Stimulated activated CD4-positive, alpha-beta T cell treated with anti-CD3 and anti-CD28 coated beads, Interleukin-15, amount 100 ng/mL, for 1 hour (primary cell): ENCODE measurements at places on chromosomes 16 and 17.

- DNase-seq, result no peak
Observed at GRCh38 chr17:44007346-44008204, 3.2 kb downstream of the NAGS start.

- DNase-seq, result no peak
Observed at GRCh38 chr17:13266606-13267005, 248.8 kb upstream of the ELAC2 start.

DNA sequence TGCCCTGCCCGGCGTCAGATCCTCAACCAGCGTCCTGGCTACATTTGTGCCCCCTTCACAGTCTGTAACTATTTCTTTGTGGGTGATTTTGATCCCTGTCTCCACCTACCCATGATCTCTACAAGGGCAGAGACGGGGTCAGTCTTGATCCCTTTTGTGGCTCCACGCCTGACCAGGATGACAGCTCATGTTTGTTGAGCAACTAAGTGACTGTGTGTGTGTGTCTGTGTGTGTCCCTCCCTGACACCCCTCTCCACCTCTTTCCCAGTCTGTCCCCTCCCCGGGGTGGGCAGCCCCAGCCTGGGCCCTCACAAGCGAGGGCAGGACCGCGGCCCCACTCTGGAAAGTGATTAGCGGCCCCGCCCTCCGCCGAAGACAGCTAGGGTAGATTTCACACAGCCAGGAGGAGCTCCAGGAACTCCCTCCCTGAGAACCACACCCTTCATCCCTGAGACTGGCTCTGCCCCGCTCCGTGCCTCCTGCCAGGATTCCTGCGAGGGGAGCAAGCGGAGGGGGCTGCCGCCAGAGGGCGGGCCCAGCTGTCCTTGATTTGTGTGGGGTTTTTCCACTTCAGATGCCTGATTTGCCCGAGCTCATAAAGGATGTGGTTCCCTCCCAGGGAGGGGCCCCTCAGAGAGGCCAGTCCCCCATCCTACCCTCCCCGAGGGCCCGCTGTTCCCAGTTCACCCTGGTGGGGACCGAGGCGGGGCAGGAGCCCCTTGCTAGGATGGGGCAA lies 5.3 kb upstream of the HS3ST6 start:
- DNase-seq, result no peak

DNA sequence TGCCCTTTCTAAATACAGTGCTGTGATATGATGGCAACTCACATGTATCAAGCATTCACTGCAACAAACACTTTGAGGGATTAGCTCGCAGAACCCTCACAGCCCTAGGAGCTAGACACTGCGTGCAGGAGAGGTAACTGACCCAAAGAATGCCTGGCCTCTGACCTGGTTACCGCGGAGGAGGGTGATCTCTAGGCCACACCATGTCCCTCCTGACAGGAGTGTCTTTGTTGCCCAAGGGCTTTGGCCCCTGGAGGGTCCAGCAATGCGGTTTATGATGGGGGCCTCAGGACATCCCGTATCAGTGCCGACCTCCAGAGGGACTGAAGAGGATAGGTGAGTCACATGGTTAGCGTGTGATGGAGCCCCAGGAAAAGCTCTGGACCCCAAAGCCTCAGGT lies 130.6 kb downstream of the MGAT5B start:
- DNase-seq, result no peak

DNA sequence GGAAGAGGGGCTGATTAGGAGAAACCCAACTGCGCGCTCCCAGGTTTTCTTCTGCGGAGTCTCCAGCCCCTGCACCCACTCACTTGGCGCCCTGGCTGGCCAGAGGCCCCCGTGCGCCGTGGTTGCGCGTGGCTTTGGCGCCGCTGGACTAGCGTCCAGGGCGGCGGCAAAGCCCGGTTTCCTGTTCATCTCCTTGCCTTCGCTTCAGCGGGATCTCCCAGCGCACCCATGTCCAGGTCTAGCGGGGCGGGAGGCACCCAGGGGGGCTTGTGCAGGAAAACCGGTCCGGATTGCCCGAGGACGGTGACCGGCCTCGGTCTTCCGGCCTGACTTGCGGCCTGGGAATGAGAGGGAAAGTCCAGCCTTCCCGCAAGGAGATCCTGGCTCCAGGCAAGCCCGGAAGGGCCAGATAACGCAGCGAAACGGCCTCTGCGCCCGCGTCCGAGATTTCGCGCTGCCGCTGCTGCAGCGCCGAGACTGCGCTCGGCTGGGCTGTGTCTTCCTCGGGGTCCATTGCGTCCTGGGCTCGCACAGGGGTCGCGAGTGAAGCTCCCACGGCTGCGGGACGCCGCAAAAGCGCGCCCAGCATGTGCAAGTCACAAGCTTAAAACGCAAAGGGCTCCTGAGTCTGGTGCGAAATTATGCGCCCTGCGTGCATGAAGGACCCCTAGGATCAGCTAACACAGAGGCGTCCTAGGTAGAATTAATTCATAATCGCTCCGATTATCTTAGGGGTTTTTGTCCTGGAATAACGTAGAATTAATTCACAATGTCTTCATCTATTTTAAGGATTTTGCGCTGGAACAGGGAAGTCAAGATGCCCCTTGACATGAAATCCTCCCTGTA lies 5.7 kb downstream of the FOXF1 start:
- DNase-seq, result no peak

DNA sequence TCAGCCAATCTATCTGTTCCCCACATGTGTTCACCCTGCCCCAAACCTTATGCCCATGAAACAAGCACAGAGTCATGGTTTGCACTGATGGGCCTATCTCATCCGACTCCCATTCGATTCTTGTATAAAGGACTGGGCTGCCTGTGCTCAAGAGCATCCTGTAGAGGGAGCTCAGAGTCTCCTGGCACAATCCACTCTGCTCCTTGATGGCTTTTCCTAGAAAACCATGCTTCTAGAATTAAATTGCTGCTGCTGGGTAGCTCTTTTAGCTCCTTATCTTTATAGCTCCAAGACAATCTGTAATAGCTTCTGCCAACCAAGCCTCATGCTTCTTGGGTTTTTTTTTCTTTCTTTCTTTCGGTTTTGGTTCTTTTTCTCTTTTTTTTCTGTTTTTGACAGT lies 9.7 kb downstream of the ZNF19 start:
- DNase-seq, result no peak

DNA sequence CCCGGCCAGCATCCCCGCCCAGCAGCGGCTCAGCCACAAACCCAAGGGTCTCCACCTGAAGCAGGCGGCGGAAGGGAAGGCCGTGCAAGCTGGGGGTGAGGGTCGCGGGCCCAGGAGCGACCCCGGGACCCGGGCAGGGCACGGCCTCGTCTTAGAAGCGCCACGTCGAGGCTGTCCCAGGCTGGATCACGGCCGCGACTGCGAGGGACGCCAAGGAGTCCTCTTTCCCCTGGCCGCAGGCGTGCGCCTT lies 538 bp upstream of the CCNF start:
- no peak for DNase-seq

GRCh38 chr16:79991969-79992368 lies 391.4 kb upstream of the MAF start:
- no peak for DNase-seq

- no peak for DNase-seq
Observed at GRCh38 chr17:29825604-29826003, 104.4 kb downstream of the SSH2 start.

DNA sequence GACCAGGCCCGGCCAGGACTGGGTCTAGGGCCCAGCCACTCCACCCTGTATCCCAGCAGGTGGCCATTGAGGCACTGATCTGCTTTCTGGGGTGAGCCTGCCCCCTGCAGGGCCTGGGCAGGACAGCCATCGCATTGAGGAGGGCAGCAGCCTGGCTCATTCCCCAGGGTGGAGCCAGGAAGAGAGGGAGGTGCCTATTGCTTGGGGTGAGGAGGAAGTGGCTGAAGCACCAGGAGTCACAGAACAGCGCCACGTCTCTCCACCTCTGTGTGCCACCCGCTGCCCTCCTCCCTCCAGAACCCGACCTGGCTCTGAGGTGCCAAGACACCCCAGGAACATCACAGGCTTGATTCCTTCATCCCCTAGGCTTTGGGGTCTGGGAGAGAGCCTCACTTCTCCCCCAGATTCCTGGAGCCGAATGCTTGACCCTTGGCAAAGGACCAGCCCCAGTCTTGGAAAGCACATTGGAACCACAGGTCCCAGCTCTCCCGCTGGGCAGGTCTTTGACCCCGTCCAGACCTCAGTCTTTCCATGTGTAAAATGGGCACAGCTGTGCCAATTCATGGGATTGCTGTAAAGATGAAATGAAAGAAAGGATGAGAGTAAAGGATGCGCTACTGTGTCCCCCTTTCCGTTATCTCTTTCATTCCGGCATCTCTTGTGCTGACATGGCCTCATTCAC lies 7.2 kb upstream of the KRT36 start:
- DNase-seq, result peak; percentile 27

DNA sequence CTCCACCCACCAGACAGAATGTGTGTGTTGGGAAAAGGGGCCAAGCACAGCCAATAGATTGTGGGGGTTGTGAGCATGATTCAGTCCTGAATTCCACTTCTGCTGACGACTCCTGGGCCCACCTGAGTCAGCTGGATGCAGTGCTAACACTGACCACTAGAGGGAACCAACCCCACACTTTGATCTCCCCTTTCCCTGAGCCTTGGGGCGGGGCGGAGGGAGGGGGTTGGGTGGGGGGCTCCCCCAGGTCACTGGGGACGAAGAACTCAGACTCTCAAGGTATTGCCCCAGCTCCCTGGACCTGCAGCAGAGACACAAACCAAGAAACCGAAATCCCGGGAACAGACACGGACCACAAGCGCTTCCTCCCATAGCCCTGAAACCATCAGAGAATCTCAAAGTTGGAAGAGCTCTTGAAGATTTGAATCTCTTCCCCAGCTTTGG lies 621 bp upstream of the CSHL1 start:
- DNase-seq, result peak; percentile 36

GRCh38 chr17:73943416-73944110 lies 259.9 kb upstream of the RPL38 start:
- no peak for DNase-seq

GRCh38 chr16:2894231-2894630 lies 11.2 kb downstream of the FLYWCH2 start:
- DNase-seq, result no peak

GRCh38 chr17:15092261-15092660 lies 172.9 kb downstream of the PMP22 start:
- no peak for DNase-seq

GRCh38 chr17:20920815-20921199 lies 122.0 kb downstream of the USP22 start:
- no peak for DNase-seq

DNA sequence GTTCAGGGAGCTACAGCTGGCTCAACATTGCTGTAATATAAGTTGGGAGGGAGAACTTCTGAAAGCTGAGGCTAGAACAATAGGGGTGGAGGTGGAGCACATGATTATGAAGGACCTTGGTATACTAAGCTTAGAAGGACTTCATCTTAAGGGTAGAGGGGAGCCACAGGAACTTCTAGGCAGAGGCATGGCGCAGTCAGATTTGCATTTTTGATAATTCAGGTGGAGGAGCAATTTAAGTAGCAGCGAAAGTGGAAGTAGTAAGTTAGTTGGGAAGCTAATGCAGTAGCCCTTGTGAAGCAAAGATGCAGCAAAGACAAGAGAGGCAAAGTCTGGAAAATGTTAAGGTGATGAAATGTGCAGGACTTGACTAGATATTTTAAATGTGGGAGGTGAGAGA lies 144.1 kb downstream of the SPECC1 start:
- DNase-seq, result no peak
